ENCODE measurements at places on chromosomes 11 and 22.

- DNase-seq, result no peak
Observed at GRCh38 chr11:34232807-34233206, 125.0 kb downstream of the ABTB2 start.

- DNase-seq, result no peak
Observed at GRCh38 chr11:57269571-57270021, 32.5 kb upstream of the APLNR start.

- no peak for DNase-seq
Observed at GRCh38 chr11:116963813-116964212, 126.4 kb upstream of the APOA1 start.

DNA sequence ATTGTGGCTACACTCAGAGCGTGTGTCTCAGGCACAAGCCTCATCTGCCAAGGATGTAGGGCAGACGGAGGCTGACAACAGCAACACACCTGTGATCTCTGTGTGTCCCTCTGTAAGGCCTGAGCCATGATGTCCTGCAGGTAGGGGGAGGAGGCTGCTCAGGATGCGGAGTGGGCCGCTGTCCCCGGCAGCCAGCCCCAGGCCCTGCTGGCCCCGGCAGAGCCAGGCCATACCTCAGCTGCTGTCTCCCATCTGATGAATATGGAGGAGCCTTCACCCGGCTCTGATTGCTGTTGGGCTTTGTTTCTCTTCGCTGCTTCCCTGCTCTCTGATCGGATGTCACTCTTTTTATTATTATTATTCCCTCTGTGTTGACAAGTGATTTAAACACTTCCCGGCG, 83.6 kb upstream of the NCAM1 start:
- DNase-seq, result no peak

DNA sequence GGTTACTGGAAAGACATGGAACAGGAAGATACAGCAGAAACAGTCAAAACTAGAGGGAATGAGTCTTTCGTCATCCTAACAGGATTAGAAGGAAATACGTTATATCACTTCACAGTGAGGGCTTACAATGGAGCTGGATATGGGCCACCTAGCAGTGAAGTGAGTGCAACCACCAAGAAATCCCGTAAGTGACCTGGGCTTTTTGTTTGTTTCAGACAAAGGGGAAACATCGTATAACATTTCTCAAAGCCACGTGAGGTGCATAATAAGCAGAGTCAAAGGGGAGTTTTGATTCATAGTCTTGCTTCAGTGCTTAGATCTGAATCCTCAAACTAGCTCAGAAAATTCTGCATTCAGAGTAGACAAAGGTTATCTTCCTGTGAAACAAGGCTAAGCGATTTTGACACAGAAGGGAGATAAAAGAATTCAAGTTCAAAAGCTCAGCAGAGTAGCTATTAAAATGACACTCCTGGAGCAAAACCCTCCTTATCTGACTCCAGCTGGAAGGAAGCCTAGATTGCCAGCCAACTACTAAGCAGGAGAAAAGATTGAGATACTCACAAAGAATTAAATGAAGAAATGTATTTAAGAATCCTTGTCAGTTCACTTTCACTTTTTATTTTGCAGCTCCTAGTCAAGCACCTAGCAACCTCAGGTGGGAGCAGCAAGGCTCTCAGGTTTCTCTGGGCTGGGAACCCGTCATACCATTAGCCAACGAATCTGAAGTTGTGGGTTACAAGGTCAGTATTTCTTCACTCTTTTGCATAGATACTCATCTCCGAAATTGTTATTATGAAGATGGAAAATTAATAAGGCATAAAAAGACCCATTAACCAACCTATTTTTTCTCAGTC, 346.4 kb upstream of the ARHGAP42 start:
- DNase-seq, result no peak

- no peak for DNase-seq
Observed at GRCh38 chr11:128835741-128836430, 31.2 kb downstream of the KCNJ1 start.

- DNase-seq, result no peak
Observed at GRCh38 chr11:134572741-134573675, 161.0 kb upstream of the B3GAT1 start.

DNA sequence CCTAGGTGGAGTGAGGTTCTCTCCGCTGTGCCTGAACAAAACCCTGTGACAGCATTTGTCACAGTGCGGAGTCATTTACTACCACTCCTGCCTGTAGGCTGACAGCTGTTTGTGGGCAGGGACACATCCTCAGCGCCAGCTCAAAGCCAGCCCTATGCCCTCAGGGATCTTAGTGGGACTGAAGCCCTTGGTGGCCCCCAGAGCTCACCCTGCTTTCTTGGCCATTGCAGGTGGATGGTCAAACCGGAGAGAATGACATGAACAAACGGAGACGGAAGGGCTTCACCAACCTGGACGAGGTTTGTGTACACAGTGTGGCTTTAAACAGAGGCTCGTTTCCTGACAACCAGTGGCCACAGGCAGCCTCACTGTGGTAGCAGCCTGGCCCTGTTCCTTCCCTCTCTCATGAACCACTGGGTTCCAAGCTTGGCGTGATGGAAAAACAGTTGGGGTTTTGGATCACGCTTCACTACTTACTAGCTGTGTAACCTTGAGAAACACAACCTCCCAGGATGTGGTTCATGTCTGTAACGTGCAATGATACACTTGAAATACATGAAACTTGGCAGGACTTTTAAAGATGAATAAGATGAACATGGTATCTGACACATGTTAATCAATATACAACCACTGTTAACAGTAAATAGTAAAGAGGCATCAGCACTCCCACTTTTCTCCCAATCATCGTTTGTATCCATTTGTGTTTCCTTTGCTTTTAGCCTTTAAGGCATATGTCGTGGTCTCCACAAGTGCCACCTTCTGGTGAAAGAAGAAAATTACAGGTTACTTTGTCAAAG, 125.8 kb downstream of the MICAL2 start:
- DNase-seq, result peak; percentile 79

- peak; percentile 68 for DNase-seq
Observed at GRCh38 chr22:31692186-31692886, 30.3 kb upstream of the PISD start.

DNA sequence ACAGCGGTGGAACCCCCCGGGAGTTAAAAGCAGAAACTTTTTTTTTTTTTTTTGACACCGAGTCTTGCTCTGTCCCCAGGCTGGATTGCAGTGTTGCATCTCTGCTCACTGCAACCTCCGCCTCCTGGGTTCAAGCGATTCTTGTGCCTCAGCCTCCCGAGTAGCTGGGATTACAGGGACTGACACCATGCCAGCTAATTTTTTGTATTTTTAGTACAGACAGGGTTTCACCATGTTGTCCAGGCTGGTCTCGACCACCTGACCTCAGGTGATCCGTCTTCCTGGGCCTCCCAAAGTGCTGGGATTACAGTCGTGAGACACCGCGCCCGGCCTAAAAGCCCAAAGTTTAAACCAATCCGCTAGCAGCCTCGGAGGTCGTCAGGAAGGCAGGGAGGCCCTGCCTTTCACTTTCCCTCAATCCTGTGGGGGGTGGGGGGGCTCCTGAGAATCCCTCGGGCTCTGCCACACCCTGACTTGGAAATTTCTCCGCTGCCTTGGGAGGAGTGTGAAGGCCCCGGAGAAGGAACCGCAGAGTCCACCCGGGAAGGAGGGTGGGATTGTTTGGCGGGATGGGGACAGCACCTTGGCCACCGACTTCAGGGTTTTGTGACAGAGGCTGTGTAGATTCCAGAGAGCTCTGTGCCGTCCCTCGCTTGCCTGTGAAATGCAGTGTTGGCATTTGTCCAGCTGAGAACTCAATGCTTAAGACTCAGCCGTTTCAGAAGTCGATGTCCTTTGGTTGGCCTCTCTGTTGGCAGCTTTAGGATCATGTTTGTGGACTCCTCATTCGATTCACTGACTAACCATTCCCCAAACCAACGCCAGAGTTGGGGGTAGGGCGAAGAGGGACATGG, 1.0 kb downstream of the ARHGAP8 start:
- no peak for DNase-seq

DNA sequence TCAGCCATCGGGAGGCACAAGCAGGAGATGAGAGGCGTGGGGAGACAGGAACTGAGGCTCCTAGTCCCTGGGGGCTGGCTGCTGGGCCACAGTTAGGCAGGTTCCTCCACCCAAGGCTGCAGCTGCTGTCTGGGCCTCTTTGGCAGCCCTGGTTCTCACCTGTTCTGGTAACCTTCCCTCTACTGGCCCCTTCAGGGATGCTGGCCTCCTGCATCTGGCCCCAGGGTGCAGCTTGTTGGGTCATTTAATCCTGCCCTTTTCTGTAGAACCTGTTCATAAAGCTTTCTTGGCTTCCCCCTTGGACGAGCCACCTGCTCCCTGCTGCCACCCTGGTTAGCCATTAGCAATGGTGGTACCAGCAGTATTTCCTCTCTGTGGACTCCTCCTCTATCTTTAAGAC, 5.5 kb downstream of the USH1C start:
- DNase-seq, result no peak

GRCh38 chr11:66081505-66081904, 11.4 kb downstream of the PACS1 start:
- DNase-seq, result peak; percentile 77

DNA sequence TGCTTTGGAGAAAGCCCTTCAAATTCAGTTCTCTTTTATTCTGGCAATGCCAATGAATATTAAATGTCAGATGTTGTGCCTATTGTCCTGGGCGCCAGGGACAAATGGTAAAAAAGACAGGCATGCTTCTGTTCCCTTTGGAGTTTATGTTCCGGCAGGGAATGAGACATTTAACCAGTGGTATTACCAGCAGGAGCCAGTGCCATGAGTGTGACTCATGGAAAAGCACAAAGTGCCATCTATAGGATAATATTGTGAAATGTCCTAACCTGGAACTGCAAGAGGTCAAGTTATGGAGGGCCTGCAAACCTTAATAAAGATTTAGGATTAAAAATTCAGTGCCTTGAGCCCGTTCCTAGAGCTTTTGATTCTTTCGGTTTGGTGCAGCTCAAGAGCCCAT, 39.5 kb downstream of the REXO2 start:
- DNase-seq, result no peak
